ENCODE measurements at places on chromosomes 11 and 22.

- peak; percentile 93 for DNase-seq
Measured at GRCh38 chr11:75350743-75351540, 519 bp downstream of the ARRB1 start.

GRCh38 chr11:75873417-75874221 is 58.6 kb downstream of the UVRAG start:
- peak; percentile 80 for DNase-seq

- DNase-seq, result no peak
Measured at GRCh38 chr11:13169709-13170108, 107.9 kb upstream of the BMAL1 start.

- no peak for DNase-seq
Measured at GRCh38 chr11:90242894-90243416, 20.1 kb upstream of the CHORDC1 start.

GRCh38 chr11:3161309-3161708 is 3.8 kb downstream of the OSBPL5 start:
- DNase-seq, result no peak

DNA sequence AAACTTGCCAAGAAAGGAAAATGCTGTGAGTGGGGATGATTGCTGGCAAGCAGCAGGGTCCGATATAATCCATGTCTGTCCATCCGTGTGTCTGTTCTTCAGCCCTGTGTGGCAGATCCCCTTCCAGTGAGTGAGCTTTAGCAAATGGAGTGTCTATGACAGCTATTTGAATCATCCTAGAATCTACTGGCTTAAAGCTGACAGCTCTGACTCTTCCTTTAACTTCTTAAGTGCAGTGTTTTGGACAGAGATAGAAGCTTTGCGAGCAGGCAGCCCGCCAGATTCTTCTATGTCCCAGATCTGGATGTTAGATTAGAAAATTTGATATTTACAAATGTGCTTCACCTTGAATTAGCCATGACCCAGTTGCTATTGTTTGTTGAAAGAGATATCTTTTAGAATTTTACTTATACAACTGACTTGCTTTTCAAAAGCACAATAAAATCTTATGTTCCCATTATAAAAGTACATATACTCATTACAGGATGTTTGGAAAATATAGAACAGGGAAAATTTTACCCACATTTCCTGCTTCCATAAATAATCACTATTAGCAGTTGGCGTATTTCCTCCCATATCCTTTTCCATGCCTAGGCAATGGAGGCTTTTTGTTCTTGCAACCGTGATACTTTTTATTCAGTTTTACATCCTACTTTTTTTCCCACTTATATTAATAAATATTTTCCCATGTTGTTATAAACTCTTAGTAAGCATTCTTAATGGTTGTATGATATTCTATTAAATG is 124.5 kb downstream of the COMMD9 start:
- no peak for DNase-seq

- DNase-seq, result no peak
Measured at GRCh38 chr11:68373189-68373814, 60.9 kb downstream of the LRP5 start.

GRCh38 chr22:50739894-50740293 is 1.9 kb downstream of the ACR start:
- DNase-seq, result no peak

DNA sequence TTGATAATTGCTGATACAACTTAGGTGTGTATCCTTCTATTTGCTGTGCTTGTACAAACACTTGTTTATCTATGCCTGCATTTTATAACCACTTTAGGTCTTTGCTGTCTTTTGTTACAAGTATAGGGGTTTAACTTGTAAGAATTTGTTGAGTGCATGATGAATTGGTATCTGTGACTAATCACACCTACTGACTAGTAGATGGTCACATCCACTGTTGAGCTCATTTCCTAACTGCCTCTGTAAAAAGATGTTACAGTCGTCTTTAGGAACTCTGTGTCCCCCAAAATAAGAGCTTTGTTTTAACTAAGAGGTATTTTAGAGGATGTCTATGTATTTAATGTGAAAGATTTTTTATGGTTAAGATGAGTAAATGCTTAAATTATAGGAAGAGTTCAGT is 60.5 kb downstream of the HIPK3 start:
- no peak for DNase-seq

DNA sequence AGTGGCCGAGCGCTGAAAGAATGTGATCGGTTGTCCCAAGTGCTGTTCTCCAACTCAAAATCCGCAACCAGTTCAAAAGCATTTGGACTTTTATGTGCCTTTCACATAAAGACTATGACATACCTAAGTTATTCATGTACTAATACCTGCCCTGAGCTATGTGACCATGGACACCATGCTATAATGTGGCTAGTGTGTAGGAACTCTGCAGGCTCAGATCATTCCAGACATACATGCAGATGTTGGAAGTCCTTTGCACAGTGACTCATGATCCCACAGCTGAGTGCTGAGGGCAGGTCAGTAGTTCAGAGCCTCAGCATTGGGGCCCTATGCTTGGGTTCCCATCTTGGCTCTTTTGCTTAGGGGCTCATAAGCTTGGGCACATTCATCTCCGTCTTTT is 95.4 kb downstream of the IGLL1 start:
- DNase-seq, result no peak

DNA sequence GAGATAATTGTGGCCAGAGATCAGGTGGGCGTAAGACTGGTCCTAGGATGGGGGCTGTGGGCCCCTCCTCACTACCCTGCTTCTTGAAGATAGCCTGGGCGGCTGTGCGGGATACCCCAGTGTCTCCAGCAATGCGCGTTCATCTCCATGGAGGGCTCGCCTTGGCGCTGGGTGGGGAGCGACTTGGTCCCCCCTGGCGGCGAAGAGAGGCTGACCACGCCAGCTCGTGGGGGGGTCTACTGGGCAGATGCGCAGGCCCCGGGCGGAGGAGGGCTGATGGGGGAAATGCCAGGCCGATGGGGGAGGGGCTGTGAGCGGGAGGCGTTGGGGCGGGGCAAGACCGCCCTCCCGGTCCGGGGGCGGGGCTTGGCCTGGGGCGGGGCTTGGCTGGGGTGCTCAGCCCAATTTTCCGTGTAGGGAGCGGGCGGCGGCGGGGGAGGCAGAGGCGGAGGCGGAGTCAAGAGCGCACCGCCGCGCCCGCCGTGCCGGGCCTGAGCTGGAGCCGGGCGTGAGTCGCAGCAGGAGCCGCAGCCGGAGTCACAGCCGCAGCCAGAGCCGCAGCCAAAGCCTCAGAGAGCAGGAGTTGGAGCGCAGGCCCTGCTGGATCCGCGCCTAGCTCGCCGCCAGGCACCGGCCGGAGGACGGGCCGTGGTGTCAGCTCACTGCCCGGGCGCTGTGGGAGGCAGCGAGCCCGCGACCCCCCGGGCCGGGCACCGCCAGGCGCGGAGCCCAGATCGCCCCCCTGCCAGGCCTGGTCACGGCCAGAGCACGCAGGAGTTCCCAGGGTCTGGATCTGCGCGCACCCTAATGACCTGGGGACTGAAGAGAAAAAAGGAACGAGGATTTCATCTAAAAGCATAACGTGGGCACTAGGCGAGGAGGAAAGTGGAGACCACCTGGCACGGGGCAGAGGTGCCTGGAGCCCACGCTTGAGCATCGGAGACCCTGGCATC is at the start of gene SLC35E4:
TSS of gene SLC35E4 (plus strand) at position 509 of the 953 bp plus-strand sequence. CDS start 670 bp downstream, outside the sequence.
- DNase-seq, result no peak

GRCh38 chr11:111733016-111733415 is 33.2 kb downstream of the PPP2R1B start:
- DNase-seq, result no peak

- no peak for DNase-seq
Measured at GRCh38 chr22:49405590-49405989, 422.1 kb downstream of the BRD1 start.

DNA sequence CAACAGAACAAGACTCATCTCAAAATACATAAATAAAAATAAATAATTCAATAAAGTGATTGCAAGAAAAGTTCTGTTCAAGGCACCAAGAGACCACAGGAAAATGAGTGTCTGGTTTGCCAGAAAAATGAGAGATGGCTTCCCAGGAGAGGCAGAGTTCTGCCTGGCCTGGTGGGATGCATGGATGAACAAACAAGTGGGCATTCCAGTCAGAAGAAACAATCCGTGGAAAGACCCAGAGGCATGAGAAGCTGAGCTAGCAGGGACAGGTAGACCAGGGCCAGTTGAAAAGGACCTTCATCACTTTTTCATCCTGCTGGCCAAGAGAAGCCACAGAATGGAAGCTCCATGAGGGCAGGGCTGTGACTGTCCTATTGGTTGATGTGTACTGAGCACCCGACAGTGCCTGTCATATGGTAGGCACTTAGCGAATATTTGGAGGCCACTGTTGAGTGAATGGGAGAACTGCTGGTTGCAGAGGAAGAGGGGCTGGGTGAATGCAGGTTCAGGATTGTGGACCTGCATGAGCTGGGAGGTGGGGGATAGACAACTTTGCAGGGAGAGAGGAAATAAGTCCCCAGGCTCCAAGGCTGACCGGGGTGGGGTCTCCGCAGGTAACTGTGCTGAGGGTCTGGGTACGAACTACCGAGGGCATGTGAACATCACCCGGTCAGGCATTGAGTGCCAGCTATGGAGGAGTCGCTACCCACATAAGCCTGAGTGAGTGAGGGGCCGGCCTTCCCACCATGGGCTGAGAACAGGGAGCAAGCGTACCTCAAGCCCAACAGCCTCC is 3.7 kb downstream of the F2 start:
- no peak for DNase-seq

- DNase-seq, result no peak
Measured at GRCh38 chr11:706957-707816, 1.2 kb downstream of the EPS8L2 start.

- DNase-seq, result no peak
Measured at GRCh38 chr11:838441-839279, 3.7 kb downstream of the POLR2L start.

Measured in KG1 (cell line).